NCI-H187 treated with DMSO at 0.1 percent for 48 hours (cell line): ENCODE measurements at places on chromosomes 4 and X.

- no peak for DNase-seq
Measured at GRCh38 chr4:55407119-55407518, 11.4 kb downstream of the TMEM165 start.

GRCh38 chr4:155878611-155879010, 12.5 kb upstream of the ASIC5 start:
- no peak for DNase-seq

- DNase-seq: no peak
Measured at GRCh38 chrX:148610328-148610698, 109.9 kb downstream of the AFF2 start.

- DNase-seq: peak; percentile 1
Measured at GRCh38 chrX:148609515-148610327, 109.3 kb downstream of the AFF2 start.

GRCh38 chr4:153528705-153529485, 62.7 kb downstream of the TMEM131L start:
- no peak for DNase-seq

DNA sequence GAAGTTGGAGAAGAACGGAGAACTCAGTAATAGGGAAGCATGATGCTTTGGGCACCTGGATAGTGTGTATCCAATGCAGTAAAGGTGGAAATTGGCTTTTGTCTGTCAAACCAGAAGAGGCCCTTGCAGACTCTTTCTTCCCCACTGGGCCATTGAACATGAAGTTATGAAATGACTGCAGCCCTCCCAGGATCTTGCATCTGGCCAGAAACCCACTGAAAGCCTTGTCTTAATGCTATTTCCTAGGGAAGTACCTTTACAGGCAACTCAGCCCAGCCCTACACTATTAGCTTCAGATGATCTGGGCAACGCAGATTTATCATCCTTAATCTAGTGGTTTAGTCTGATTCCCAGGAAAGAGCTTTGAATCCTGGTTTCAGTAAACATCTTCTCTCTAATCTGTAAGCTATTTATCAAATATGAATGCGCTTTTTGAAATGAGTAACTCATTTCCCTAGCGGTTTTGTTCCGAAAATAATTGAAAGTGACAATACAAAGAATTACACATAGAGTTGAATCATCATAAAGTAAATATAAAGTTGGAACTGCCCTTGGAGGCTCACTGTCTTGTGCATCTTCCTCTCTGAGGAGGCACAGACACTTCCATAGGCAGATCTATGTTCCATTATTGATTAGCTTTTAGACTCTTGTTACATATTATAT, 464.1 kb downstream of the IDS start:
- DNase-seq: no peak

- DNase-seq: no peak
Measured at GRCh38 chrX:129403974-129404669, 119.2 kb downstream of the SMARCA1 start.

DNA sequence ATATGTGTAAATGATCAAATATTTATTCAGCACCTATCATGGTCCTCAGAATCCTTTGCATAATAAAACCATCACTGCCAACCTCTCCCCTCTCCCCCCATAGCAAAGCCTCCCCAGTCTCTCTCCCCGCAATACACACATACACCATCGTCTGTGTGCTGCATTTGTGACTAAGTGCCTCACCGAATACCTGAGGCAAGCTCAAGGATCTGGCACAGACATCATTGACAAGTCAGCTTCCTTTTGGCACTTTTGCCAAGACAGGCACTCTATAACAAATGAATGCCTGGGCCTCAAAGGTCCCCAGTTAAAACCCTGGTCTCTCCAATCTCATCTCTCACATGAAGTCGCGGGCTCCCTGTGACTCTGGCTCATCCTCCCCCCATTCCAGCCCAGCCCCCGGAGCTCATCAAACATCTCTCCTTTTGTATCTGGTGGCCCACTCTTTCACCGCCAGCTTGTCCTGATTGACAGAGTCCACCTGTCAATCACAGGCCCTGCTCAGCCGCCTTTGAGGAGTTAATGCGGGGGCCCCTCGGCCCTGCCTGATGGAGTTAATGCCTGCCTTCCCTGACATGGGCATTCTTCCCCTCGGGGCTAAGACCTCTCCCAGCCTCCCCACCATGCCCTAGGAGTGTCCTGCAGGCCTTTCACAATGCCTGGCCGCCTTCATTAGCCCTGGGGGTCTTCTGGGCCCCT, 135.8 kb upstream of the ATP6AP2 start:
- DNase-seq: no peak

DNA sequence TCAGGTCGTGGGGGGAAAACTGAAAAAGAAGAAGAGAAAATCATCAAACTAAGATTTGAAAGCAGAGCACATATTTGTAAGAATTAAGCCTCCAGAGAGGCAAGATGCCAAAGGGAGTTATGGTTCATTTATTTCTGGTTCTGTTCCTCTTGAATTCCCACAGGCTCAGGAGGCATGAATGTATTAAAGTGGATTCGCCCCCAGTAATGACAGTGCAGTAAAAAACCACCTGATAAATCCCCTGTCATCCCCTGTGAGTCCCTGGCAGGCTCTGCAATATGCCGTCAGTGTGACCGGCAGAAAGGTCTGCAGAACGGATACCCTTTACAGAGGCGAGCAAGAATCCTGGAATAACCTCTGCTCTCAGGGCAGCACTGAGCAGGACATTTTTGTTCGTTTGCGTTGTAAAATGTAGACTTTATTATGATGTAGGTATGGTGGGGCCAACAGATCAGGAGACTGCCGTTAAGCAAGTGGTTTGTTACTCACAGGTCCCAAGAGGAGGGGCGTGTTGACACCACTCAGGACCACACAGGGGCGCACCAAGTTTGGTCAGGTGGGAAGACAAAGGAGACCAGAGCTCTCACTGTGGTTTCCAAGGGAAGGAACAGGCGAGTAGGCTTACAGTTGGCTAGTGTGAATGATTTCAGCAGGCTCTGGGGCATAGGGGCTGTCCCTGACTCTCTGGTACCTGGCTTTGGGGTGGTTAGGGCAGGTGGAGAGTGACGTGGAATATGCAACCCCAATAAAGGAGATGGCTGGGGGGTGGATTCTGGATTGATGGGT, 75.3 kb downstream of the DHRSX start:
- DNase-seq: no peak

- DNase-seq: no peak
Measured at GRCh38 chr4:146245246-146245645, 30.9 kb downstream of the REELD1 start.
